Aorta (tissue), 5 donors: ENCODE measurements at places on chromosomes 11 and 22. TPM values are rescaled to one million over a fixed set of nuclear protein-coding genes. Genes with fewer than 3 reads are reported as not detected.

- H3K27me3 ChIP-seq = no peaks in the 10 kb centered on the region
- no peak overlapping the region for H3K27ac ChIP-seq
- H3K36me3 ChIP-seq = no peaks in the 10 kb centered on the region
- DNase-seq = no peak
- no peak overlapping the region for H3K4me3 ChIP-seq
Measured at GRCh38 chr11:119417726-119418540, 5.0 kb downstream of the THY1 start.

DNA sequence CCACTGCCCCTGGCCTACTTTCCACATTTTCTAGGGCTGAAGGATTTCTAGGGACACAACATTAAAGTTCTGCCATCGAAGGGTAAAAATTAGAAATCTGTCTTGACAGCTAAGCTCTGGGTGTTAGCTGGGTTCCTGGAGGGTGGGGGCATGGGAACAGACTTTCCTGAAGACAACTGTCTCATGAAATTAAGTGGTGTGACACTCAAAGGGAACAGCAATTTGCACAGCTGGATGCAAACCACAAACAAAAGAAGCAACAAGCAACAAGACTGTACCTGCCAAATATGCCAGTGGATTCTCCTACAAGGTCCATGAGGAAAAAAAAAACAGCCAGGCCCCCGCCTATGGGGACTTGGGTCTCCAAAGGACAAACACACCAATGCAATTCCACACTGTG is 32.5 kb downstream of the WT1 start:
- no peaks in the 10 kb centered on the region for H3K4me1 ChIP-seq
- DNase-seq = no peak
- no peak overlapping the region for H3K27ac ChIP-seq
- H3K36me3 ChIP-seq = no peaks in the 10 kb centered on the region

The LUZP2 gene
- 0.50 TPM for polyA plus RNA-seq

DNA sequence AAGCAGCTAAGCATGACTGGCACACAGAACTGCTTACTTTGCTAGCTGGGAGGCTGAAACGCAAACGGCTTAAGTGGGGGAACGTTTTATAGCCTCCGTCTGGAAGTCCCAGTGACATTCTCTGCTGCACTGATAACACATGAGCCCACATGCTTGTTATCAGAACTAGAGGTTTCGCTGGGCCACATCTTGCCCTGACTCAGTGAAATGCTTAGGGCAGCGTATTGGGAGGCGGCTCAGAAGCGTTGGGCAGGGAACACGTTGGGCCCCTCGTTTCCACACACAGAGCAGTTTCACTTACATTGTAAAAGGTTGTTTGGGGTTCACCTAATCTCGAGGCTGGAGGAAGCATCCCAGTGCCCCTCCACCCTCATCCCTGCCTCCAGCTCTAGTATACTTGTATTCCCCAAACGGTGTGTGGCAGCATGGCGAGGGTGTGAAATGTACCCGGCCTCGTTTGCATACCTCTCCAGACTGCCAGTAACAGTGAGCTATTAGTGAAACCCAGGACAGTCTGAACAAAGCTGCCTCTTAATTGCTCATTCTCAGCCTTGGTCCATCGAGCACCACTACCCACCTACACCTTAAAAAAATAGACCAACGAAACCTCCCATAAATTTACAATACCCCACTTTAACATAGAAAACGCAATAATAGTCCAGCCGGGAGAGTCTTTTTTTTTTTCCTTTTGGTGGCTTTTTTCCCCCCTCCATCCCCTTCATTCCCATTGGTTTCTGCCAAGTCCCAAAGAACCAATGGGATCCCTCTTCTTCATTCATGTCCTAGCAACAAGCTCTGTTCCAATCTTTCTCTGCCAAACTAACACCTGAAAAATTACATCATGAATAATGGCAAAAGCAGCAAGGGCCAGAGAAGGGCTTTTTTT is 218.8 kb upstream of the SORL1-AS1 start:
- peak overlapping the region; percentile 80 for H3K27ac ChIP-seq
- H3K27me3 ChIP-seq = no peaks in the 10 kb centered on the region
- H3K4me3 ChIP-seq = no peak overlapping the region
- peaks cover 11% of the 10 kb centered on the region for H3K4me1 ChIP-seq
